ENCODE measurements at places on chromosomes 13 and 19.
A peak's percentile ranks its signal among the peaks of the same experiment; 100 is the strongest.

- no peak for DNase-seq
Observed at GRCh38 chr13:88866195-88866594, 1195.0 kb downstream of the SLITRK5 start.

- DNase-seq: no peak
Observed at GRCh38 chr13:51257187-51257586, 35.0 kb downstream of the FAM124A start.

- no peak for DNase-seq
Observed at GRCh38 chr19:21264416-21264815, 64.8 kb downstream of the ZNF708 start.

DNA sequence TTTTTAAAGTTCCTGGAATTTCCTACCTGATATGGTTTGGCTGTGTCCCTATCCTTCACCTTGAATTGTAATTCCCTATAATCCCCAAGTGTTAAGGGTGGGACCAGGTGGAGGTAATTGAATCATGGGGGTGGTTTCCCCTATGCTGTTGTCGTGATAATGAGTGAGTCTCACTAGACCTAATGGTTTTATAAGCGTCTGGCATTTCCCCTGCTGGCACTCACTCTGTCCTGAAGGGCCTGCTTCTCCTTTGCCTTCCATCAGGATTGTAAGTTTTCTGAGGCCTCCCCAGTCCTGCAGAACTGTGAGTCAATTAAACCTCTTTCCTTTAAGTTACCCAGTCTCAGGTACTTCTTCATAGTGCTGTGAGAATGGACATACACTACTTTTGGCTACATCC is 298.7 kb downstream of the HS6ST3 start:
- no peak for DNase-seq

- DNase-seq: no peak
Observed at GRCh38 chr19:46624958-46625661, at the start of gene PTGIR. Gene PTGIR, minus strand, starts transcription at chr19:46625089. Its CDS starts 864 bp downstream, at chr19:46624225.

DNA sequence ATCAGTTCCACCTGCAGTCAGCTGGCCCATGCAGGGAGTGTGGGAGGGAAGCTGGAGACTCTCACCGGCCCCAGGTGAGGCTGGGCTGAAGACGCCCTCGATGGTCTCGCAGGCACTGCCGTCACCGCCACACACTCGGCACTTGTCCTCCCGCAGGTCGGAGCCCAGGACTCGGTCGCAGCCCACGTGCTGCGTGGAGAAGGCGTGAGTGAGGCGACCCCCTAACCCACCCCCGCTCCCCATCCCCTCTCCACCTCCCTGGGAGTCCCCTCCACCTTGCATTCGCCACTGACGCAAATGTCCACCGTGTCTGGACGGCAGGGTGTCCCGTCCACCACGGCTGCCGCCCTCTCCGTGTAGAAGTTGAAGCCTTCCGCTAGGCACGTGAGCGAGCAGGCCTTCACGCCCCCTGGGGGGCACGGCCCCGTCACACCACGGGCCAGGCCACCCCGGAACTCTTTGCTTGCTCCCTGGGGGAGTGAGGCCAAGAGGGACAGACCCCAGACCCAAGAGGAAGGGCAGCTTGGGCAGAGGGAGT is 12.0 kb upstream of the MYO1F start:
- no peak for DNase-seq

GRCh38 chr19:51521357-51521756 is 10.1 kb downstream of the SIGLEC6 start:
- no peak for DNase-seq

DNA sequence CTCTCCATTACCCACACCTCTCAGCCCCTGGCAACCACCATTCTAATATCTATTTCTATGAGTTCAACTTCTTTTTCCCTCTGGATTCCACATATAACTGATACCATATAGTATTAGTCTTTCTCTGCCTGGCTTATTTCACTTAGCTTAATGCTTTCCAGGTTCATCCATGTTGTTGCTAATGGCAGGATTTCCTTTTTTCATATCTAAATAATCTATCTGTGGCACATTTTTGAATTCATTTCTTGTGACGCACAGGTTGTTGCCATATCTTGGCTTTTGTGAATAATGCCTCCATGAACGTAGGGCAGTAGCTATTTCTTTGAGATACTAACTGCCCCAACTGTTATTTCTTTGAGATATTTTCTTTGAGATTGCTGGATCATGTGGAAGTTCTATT is 235.6 kb downstream of the SPRY2 start:
- DNase-seq: no peak

- DNase-seq: no peak
Observed at GRCh38 chr19:48475369-48476068, 6.3 kb downstream of the CYTH2 start.

DNA sequence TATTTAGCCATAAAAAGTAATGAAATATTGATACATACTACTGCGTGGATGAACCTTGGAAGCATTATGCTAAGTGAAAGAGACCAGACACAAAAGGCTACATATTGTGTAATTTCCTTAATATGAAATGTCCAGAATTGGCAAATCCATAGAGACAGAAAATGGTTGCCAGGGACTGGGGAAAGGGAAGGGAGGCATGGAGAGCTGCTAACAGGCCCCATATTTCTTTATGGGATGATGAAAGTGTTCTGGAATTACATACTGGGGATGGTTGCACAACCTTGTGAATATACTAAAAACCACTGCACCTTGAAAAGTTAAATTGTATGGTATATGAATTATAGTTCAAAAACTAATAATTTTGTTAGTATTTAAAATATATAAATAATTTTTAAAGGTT is 3.6 kb downstream of the IFT88 start:
- no peak for DNase-seq

DNA sequence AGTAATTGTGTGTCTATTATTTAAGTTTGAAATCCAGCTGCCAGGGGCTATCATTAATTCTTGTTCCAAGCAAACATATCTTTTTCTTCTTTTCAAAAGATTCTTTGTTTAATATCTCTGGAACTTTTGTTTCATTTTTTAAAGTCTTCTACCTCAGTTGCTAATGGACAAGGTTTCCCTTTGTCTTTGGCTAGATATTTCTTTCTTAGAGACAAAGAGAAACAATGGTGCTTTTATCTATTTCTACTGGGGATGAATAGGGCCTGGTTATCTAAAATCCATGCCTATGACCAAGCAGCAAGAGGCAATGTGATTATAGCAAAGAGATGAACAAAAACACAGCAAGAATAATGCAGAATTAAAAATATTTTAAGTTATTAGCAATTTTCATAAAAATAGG is 661.3 kb upstream of the KLF12 start:
- DNase-seq: no peak

GRCh38 chr13:43769529-43769928 is 17.2 kb downstream of the ENOX1 start:
- DNase-seq: no peak

GRCh38 chr13:64704121-64704649 is 2526.0 kb downstream of the PCDH9 start:
- no peak for DNase-seq

- DNase-seq: no peak
Observed at GRCh38 chr13:49759503-49759902, 33.0 kb downstream of the KPNA3 start.

GRCh38 chr13:26382366-26382765 is 128.4 kb downstream of the CDK8 start:
- no peak for DNase-seq

DNA sequence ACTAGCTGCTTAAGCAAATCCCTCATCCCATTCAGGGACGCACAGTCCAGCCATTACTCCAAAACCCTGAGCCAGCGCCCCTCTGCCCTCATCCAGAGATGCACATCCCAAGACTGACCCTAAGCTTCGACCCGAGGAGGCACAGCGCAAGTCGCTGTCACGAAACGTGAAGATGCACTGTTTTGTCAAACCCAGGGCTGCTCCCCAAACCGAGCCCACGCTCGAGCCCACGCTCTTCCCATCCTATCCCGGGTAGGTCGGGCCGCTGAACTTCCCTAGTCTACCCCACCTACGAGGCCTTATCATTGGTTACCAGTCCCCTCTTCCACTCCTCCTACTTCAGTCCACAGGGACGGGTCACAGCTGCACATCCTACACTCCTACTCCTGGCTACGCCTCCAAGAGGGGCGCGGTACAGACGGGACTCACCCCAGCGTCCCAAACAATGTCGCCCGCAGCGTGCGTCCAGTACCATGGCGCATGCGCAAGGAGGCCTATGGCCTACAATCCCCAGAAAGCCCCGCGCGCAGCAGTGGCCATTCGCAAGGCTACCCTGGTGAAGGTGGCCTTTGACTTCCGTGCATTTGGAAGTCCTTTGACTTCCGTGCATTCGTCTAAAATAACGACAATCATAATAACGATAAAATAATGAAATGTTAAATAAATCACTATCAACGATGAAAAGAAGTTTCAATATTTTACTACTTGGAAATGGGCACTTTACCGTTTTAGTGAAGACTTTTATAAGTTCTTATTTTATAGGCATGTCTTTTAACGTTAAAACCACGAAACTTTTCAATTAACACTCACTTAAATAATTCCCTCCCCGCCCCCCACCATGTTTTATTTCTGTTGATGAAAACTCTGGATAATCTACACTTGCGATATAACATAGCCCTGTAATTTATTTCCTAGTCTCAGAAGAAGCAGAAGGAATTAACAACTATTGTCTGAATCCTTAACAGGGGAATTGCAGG is at the start of gene ZNF285:
TSS of gene ZNF285 (minus strand) at position 470 of the 977 bp plus-strand sequence. CDS start 4,395 bp downstream, outside the sequence.
- no peak for DNase-seq

DNA sequence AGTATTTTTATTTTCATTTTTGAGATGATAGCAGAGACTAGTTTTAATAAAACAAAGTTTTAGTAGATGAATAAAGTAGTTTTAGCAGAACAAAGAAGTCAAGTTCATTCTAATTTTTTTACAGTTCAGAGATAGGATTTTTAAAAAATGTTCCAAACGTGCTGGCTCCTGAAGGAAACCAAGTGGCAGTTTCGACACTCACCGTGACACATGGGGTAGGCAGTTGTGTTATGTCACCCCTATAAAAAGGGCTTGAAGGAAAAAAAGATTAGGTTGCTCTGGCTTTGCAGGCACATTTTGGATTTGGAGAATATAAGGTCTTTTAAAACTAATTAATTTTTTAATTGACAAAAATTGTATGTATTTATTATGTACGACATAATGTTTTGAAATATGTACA is 305.2 kb downstream of the NDFIP2 start:
- no peak for DNase-seq

DNA sequence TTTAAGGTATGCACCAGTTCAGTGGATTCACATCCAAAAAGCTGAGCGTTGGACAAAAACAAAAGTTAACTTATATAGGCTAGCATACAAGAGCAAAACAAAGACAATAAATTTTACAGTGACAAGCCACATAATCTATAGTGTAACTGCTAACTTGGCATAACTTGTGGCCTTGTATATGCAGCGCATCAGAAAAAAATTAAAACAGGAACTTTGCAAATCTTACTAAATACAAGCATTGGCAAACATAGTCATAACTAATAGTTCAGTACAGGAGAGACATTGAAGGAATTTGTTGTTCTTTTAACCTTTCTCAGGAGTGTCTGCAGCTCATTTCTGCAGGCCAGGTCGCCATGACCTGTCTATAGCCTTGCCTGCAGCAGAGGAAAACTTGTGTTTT is 54.6 kb downstream of the OR10H4 start:
- no peak for DNase-seq

- no peak for DNase-seq
Observed at GRCh38 chr13:98333486-98333885, 156.4 kb upstream of the RNF113B start.

DNA sequence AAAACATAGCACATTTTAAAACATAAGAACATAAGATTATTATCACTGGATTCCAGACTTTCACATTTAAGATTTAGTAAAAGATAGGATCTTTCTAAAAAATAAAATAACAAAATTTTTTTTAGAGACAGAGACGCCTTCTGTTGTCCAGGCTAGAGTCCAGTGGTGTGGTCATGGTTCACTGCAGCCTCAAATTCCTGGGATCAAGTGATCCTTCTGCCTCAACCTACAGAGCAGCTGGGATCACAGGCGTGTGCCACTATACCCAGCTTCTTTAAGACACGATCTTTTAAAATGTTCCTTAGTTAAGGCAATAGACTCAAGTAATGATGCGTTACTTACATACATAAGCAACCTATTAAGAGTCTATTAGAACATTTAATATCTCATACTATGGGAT is 32.7 kb downstream of the ALG5 start:
- DNase-seq: no peak

- no peak for DNase-seq
Observed at GRCh38 chr13:82341116-82341515, 1541.2 kb downstream of the SLITRK1 start.

DNA sequence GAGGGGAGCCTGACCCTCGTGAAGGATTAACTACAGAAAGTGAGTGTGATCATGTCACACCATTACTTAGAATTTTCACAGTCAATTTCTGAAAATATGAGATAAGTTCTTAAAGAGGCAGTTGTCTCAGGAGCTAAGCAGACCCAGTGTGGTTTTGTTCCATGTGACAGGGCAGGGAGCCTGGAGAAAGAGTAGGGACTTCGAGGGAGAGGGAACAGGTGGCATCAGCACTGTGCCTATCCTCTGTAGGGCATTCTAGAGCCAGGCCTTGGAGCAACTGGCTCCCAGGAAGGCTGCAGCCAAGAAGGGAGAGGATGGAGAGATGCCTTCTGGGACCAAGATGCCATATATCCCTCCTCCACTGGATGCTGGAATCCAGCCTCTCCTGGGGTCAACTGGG is 183.0 kb downstream of the TSHZ3 start:
- no peak for DNase-seq

GRCh38 chr13:31793246-31793645 is 53.9 kb downstream of the RXFP2 start:
- no peak for DNase-seq

GRCh38 chr13:74132776-74133656 is 1.2 kb downstream of the KLF12 start:
- DNase-seq: peak; percentile 9

GRCh38 chr13:30830638-30830965 is 75.5 kb upstream of the MEDAG start:
- no peak for DNase-seq
